ELR (cell line): ENCODE measurements at places on chromosomes 12 and 14.

DNA sequence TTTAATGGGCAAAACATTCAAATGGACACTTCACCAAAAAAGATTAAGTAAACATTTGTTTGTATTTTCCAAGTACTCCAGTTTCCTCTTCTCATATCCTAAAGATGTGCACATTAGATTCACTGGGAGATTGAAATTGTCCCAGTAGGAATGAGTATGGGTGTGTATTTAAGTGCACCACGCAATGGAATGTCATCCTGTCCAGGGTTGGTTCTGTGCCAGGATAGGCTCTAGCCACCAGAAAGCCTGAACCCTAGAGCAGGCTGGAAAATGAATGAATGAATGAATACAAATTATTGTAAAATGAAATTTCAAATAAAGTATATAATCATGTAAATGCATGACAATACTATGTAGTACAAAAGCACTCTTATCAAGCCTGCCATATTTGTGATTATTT, 14.0 kb downstream of the CEP83 start:
- DNase-seq: peak; percentile 24

GRCh38 chr12:89157413-89157812, 194.9 kb downstream of the DUSP6 start:
- DNase-seq: no peak

- DNase-seq: no peak
These were observed 26.5 kb upstream of the PPP1R12A start for GRCh38 chr12:79961411-79961810.

DNA sequence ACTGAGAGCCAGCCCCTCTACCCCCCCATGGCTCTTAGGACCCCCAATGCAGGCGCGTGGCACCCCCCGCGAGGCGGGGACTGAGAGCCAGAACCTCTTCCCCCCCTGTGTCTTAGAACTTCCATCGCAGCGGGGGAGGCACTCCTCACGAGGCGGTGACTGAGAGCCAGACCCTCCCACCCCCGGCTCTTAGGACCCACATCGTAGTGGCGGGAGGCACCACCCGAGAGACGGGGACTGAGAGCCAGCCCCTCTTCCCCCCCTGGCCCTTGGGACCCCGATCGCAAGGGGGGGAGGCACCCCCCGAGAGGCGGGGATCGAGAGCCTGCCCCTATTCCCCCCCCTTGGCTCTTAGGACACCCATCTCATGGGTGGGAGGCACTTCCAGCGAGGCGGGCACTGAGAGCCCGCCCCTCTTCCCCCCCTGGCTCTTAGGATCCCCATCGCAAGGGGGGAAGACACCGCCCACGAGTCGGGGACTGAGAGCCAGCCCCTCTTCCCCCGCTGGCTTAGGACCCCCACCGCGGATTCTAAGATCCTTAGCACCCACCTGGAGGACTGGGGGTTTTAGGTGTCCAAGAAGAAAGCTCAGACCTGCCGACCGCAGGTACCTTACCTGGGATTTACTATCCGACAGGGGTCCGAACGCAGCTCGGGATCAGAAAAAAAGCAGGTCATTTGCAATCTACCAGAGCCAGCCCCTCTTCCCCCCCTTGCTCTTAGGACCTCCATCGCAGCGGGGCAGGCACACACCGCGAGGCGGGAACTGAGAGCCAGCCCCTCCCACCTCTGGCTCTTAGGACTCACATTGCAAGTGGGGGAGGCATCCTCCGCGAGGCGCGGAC, 44.9 kb downstream of the DDX11 start:
- DNase-seq: peak; percentile 40

DNA sequence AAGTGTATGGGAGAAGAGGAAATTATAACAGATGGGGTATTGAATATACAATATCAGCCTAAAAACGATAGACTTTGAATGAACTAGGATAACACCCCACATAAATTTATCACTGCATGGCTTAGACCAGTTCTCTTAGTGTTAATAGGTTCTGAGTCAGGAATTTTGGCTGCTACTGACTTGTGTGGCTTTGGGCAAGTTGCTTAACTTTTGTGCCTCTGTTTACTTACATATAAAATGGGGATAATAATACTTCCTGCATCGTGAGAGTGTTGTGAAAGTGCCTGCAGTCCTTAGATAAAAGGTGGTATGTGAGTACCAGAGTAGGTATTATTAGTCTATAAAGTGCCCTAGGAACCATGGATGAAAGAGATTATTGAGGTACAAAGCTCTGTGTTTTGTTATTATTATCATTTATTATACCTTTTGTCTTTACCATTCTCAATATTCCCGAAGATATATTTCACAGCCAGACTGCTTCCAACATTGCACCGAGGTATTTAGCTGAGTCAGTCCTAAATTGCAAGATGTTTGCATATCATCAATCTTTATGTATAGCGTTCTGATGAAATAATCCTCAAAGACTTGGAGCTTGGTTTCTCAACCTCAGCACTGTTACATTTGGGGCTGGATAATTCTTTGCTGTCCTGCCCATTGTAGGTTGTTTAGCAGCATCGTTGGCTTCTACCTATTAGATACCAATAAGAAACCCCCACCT, 2.3 kb upstream of the PAWR start:
- no peak for DNase-seq

GRCh38 chr12:123937707-123938591, 34.7 kb downstream of the CCDC92 start:
- DNase-seq: no peak

- DNase-seq: peak; percentile 62
These were observed 476.9 kb downstream of the LRIG3 start for GRCh38 chr12:58443273-58443980.

DNA sequence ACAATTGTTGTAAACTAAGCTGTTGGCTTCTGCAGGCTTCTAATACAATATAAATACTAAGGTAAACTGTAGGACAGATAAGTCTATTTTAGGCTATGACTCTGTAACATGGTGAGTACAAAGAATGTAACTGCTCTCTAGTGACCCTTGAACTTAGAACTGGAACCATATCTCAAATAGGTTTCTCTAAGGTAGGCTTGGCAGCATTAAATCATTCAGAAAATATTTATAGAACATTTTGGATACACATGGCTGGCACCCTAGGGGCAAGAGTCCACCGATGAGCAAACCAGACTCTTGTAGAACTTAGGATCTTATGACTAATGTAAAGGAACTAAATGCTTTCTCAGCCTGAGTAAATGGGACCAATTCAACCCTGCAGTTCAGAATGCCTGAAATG, 19.4 kb upstream of the SLC25A3 start:
- peak; percentile 21 for DNase-seq

DNA sequence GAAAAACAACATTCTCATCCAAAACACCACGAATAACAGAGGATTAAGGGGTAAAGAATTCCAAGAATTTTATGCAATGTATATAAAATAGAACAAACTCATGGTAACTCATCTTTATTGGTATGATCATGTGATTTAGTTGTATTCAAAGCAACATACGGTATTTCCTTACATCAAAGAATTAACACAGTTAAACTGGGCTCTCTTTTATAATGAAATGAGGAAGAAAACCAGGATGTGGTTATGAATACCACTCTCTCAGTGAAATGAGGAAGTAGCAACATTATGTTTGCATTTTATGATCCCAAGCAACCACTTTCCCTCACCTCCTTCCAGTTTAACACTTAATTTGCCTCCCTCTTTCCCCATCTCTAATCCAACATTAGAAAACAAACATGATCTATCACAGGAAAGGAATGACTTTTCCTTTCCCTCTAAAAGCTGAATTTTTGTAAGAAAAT, 22.9 kb downstream of the SPTLC2 start:
- DNase-seq: peak; percentile 85
